ENCODE measurements at places on chromosomes 7 and 10.
A peak's percentile ranks its signal among the peaks of the same experiment; 100 is the strongest.

GRCh38 chr10:71770789-71771188 lies 2.5 kb downstream of the VSIR start:
- no peak for DNase-seq

DNA sequence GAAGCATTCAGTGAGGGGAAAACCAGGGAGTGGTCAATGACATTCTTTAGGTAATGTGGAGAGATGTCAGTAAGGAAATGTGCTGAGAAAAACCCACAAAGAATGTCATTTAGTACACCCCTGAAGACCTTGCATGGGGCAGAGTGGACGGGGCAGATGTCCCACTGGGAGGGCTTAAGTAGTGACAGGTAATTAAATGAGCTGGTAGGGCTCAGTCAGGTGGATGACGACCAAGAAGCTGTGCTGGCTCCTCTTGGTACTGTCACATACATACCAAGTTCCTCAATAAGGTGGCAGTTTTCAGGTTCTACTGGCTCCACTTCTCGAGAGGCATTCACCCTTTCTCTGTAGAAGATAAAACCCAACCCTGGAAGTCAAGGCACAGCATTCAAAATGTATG lies 1.8 kb downstream of the PON3 start:
- DNase-seq, result no peak

DNA sequence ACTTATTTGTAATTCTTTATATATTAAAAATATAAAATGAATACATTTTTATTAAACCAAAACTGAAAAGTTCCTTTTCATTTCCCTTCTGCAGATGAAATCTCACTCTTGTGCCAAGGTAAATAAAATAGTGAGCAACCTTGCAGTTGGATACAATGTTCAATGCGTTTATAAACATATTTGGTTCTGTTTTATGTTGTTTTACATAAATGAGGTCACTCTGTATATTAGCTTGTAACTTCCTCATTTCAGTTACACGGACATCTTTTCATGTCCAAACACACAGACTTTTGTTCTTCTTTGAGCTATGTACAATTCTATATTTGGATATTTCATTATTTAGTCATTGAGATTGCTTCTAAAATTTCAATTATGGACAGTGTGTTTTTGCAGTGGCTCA lies 107.7 kb downstream of the BBS9 start:
- DNase-seq, result no peak

GRCh38 chr10:116186273-116186672 lies 86.7 kb downstream of the GFRA1 start:
- DNase-seq, result no peak

DNA sequence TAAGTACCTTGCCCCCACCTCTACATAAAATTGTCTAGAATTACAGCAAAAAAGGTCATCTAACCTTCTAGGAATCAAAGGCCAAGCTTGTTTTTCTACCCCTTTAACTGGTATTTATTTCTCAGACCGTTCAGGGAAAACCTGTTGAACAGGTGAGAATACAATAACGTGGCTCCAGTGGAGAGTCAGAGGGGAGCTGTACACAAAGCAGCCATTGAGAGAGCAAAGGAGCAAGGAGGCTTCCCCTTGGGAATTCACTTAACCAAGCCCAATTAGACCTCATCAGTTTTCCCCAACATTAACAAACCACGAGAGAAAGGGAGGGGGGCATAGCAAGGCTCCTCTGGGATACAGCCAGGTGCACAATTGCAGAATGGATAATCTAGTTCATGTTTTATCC lies 101.9 kb downstream of the ELMO1 start:
- DNase-seq, result no peak

DNA sequence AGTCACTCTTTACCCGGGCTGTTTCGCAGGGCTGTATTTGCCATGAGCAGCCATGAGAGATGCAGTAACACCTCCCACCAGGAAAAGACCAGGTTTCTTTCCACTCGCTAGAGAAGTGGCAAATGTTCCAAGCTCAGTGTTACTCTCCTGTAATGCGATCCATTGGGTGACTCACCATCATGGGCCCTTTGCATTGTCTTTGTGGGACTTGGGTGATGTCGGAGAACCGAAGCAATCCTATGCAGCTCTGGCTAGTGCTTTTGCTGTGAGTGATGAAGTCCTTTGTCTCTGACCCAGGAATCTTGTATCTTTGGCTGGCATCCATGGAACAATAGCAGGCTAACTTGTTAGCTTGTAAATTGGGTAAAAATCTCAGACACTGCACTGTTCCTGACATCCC lies 40.0 kb downstream of the GHRHR start:
- no peak for DNase-seq

DNA sequence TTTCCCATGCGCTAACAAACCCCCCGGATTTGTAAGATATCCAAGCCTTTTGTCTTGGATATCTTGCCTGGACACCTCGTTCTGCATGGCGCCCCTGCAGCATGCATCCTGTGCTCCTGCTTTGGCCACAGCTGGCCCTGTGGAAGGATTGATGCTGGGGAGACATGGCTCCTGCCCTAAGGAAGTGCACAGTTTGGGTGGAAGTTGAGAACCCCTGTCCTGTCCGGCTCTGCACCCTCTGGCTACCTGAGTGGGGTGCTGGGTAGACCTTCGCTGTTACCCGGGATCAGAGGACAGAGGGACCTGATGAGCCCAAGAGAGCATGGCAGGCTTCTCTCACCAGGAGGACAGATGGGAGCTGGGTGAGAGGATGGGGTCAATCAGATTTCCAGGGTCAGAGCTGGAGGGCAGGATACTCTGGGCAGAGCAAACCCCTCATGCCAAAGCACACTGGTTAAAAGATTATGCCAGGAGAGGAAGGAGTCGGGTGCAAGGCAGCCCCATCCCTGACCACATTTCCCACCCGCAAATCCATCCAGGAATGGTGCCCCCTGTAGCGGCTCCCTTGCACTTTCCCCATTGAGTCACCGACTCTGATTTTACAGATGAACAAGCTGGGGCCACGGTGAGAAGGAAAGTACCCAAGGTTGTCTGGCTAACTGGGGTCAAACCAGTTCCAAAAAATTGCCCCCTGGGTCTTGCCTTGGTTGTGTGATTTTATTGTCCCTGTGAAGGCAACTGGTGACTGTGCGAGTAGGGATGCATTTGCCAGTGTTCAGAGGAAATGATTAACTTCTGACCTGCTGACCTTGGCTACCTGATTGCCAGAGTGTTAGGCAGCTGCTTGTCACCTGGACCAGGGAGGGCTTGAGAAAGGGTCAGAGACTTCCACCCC lies 290.1 kb upstream of the ZMIZ1 start:
- DNase-seq, result peak; percentile 60

GRCh38 chr7:93923296-93923695 lies 1.8 kb downstream of the GNG11 start:
- no peak for DNase-seq

GRCh38 chr7:31695859-31696614 lies 9.0 kb downstream of the PPP1R17 start:
- no peak for DNase-seq

- DNase-seq, result no peak
Measured at GRCh38 chr10:49298983-49299815, at the start of gene C10orf71. Gene C10orf71, plus strand, starts transcription at chr10:49299170. Its CDS starts 23,376 bp downstream, at chr10:49322546.

DNA sequence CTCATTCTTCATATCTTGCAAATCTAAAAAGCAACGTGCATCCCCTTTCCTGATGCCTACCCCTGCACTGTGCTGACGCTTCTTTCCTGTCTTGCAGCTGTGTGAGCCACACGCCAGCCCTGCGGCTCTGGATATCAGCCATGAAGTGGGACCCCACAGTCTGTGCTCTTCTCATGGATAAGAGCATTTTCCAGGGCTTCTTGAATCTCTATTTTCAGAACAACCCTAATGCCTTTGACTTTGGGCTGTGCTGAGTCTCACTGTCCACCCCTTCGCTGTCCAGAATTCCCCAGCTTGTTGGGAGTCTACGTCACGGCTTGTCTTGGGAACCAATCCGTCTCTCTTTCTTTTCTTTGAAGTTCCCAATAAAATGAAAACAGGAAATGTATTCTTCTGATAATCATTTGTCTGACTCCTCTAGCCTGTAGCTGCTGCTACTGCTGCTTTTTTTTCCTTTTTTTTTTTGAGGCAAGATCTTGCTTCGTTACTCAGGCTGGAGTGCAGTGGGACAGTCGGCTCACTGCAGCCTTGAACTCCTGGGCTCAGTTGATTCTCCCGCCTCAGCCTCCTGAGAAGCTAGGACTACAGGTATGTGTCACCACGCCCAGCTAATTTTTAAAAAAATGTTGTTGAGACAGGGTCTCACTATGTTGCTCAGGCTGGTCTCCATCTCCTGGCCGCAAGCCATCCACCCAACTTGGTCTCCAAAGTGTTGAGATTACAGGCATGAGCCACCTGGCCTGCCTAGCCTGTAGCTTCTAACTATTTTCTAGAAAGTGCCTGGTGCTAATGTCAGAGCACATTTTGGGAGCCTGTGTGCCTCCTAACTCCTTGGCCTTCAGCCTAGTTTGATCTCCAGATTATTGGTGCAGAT lies 30.3 kb downstream of the GSTO2 start:
- no peak for DNase-seq

GRCh38 chr10:15238555-15239335 lies 70.3 kb upstream of the NMT2 start:
- no peak for DNase-seq

DNA sequence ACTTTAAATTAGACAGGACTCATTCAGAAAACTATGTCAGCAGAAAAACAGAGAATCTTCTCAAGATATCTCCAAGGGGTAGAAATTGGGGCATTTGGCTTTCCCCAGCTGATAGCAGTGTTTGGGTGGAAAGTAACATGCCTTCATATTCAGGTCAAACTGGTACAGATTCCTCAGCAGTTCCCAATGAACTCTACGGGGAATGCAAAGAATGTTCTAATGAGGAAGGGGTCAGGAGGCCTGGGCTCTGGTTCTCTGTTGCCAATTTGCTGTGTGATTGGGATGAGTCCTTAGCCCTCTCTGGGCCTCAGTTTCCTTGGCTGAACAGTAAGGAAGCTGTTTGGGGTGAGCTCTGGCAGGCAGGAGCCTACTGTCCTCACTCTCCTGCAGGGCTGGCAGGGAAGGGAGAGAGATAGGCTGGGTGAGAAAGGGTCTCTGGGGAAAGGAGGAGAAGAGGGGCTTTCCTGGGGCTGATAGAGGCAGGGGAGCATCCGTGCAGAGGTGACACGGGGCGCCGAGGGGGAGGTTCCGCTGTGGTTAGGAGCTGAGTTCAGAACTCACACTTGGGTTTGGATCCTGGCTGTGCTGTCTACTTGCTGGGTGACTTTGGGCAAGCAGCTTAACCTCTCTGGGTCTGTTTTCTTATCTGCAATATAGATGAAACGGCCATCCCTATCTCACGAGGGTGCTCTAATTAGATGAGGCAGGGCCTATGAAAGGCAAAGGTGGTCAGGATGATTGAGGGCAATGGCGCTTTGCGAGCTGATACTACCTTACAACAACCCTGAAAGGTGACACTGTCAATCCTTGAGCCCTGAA lies 45.1 kb downstream of the SPOCK2 start:
- no peak for DNase-seq

GRCh38 chr7:41446606-41447449 lies 256.1 kb downstream of the INHBA start:
- DNase-seq, result no peak

DNA sequence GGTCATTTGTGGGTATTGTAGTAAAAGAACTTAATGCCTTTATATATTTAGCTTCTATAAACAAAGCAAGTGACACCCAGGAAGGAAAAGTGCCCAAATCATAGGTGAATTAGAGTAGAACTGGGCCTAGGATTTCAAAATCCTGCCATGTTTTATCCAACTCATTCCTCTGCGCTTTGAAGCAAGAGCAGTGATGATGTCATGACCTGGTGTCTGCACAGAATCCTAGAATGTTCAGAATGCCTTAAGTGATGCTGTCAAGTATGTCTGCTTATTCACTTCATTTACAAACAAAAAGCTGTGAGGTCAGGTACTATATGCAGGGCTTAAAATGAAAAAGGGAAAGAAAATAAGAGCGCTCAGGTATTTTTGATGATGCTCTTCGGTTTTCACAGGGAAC lies 737.2 kb upstream of the ANKRD30A start:
- no peak for DNase-seq

Measured in left forelimb (tissue), 1 donor.